ENCODE measurements at places on chromosomes 3 and 15.

DNA sequence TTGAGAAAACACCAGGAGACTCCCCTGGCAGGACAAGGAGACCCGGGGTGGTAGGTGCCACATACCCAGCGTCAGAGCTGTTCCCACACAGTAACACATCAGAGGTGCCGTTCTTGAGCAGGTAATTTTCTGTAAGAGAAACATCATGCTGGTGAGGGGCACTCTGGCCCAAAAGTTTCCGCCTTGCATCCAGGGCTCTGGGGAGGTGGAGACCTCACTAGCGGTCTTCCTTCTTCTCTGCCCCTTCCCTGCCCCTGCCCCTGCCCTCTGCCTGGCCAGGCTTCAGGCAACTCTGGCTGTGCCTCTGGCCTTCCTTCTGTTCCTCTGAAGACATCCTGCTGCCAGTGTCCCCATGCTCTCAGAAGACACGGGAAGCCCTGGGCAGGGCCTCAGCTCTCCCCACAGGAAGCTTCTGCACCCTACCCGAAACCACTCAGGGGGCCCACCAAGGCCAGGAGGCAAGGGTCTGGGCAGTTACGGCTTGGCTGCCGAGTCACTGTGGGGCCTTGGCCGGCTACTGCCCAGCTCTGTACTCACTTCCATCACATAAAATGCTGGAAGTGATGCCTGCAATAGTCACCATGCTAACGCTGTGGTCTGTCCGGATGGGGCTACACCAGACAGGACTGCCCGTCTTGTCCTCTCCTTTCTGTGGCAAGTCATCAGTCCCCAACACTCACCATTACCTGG is 41.3 kb downstream of the SCN5A start:
- no peak overlapping the region for H3K27ac ChIP-seq
- H3K4me1 ChIP-seq = no peaks in the 10 kb centered on the region
- DNase-seq = no peak
- H3K36me3 ChIP-seq = no peaks in the 10 kb centered on the region

DNA sequence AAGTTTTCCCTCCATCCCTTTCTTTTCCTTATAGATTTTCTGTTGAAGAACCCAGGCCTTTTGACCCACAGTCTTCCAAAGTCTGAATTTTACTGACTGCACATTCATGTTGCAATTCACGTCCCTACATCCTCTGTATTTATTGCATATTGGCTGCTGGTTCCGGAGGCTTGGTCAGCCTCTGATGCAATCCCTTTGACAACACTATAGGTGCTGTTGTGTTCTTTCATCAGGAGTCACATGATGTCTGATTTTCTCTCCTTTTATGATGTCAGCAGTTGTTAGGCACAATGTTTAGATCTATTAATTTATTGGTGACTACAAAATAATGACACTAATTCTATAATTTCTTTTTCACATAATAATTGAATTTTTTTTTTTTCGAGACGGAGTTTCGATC is 8.7 kb downstream of the CYP1A1 start:
- no peak overlapping the region for H3K4me3 ChIP-seq
- no peaks in the 10 kb centered on the region for H3K27me3 ChIP-seq
- no peaks in the 10 kb centered on the region for H3K4me1 ChIP-seq
- H3K27ac ChIP-seq = no peak overlapping the region

- no peaks in the 10 kb centered on the region for H3K36me3 ChIP-seq
- H3K27ac ChIP-seq = no peak overlapping the region
- no peak overlapping the region for H3K4me3 ChIP-seq
- no peak for DNase-seq
- H3K27me3 ChIP-seq = no peaks in the 10 kb centered on the region
These were observed 127.4 kb downstream of the TCF12 start for GRCh38 chr15:57045741-57046382.

DNA sequence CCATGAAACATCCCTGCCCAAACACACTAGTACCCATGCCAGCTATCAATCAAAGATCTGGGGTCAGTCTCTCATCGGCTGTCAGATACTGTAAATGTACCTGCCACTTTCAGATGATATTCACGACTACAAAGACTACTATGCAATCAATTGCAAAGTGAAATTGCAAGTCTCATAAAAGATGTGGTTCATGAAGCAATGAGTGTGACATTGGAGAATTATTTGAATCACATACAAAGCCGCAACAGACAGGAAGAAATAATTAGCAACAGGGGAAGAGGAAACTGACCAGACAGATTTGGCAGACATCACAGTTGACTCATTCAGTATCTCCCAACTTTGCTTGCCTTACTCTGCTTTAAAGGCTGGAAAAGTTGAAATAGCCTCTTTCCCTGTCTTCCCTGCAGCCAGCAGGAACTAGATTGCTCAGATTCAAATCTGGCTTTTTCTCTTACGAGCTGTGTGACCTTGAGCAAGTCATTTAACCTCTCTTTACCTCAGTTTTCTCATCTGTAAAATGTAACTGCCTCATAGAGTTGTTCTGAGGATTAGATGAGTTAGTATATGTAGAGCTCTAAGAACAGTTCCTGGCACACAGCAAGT is 95.7 kb upstream of the C3orf80 start:
- peak overlapping the region; percentile 75 for H3K27ac ChIP-seq
- DNase-seq = no peak
- peak overlapping the region; percentile 3 for H3K4me3 ChIP-seq

DNA sequence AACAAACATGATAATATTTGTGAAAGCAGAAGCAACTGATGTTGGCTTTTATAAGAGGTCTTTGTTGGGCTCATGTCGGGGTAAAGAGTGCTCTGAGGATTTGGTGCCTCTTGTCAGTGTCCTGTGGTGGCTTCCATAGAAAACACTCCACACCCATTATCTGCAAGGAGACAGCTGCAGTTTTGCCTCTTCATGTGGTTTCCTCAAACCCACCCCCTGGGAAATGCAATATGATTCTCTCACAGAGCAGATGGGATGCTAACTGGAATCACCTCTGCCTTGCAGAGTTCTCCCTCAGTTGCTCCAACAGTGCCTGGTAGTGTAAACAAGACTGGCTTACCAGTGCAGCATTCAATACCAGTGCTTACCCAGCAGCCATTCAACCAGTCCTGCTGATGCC is 771.4 kb upstream of the CFAP20DC start:
- H3K4me1 ChIP-seq = peaks cover 8% of the 10 kb centered on the region
- no peaks in the 10 kb centered on the region for H3K36me3 ChIP-seq
- H3K27ac ChIP-seq = no peak overlapping the region
- H3K4me3 ChIP-seq = no peak overlapping the region
- no peaks in the 10 kb centered on the region for H3K27me3 ChIP-seq

DNA sequence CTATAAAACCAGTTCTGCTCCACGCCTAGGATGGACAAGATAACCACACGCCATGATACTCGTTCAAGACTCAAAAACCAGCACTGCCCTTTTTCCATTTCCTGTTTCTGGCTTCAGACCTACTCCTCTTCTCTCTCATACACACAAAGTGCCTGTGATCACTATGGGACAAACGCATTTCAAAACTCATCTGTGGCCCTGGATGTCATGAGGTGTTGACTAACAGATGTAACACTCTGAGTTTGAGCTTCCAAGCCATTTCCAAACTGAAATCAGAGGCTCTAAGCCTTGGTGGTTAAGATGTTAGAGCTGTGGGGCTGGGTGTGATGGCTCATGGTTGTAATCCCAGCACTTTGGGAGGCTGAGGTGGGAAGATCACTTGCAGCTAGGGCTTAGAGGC is 55.7 kb upstream of the LMOD3 start:
- H3K36me3 ChIP-seq = peaks cover 58% of the 10 kb centered on the region
- H3K27me3 ChIP-seq = no peaks in the 10 kb centered on the region
- DNase-seq = no peak
- peak overlapping the region; percentile 97 for H3K27ac ChIP-seq

DNA sequence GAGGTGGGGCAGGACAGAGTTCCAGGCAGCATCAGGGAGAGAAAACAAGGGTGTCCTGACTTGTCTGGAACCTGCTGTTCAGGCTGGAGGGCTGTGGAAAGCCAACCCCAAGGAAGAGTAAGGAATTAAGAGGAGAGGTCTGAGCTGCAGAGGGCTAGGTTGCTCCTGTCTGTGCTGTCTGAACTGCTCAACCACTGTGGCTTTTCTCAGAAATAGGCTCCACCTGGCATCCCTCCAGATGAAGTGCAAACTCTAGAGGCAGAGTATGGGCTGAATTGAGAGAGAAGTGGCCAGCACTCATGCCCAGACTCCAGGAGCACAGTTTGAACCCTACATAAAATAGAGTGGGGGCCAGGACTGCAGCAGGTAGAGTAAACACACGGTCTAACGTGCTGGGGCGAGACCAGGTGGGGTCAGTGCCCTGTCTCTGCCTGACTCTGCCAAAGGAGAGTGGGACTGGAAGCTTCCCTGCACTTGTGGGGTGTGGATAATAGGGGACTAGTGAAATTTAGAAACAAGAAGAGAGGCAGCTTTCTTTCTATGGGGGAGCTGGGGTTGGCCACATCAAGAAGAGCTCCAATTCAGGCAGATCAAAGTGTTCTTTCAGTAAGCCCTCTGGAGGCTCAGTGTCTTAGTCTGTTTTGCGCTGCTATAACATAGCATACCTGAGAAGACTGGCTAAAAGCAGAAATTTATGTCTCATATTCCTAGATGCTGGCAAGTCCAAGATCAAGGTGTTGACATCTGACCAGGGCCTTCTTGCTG is 28.0 kb upstream of the MNS1 start:
- H3K4me3 ChIP-seq = no peak overlapping the region
- H3K27ac ChIP-seq = no peak overlapping the region
- H3K36me3 ChIP-seq = no peaks in the 10 kb centered on the region
- H3K4me1 ChIP-seq = peaks cover 40% of the 10 kb centered on the region

GRCh38 chr3:184338511-184338945 is 1.1 kb downstream of the FAM131A start:
- no peaks in the 10 kb centered on the region for H3K27me3 ChIP-seq
- no peak overlapping the region for H3K27ac ChIP-seq
- H3K36me3 ChIP-seq = peaks cover 57% of the 10 kb centered on the region
- DNase-seq = no peak
- peaks cover 45% of the 10 kb centered on the region for H3K4me1 ChIP-seq

DNA sequence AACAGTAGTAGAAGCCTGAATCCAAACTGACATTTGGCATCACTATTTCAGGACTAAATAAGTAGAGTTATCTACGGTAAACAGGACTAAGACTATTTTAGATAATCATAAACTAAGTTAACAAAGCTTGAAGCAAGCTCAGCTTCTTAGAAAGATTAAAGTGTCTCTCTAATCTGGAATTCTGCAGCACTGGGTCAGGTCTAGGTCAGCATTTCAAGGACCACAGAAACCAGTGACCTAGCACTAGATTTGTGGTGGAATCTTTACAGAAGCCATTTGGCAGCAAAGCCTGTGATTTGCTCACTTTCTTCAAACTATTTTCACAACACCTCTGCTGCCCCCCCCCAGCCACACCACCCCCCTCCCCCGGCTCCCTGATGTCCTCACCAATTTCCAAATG is 37.5 kb downstream of the IGSF11 start:
- no peak for DNase-seq
- H3K27me3 ChIP-seq = no peaks in the 10 kb centered on the region
- no peaks in the 10 kb centered on the region for H3K4me1 ChIP-seq
- H3K36me3 ChIP-seq = no peaks in the 10 kb centered on the region
- H3K4me3 ChIP-seq = no peak overlapping the region

DNA sequence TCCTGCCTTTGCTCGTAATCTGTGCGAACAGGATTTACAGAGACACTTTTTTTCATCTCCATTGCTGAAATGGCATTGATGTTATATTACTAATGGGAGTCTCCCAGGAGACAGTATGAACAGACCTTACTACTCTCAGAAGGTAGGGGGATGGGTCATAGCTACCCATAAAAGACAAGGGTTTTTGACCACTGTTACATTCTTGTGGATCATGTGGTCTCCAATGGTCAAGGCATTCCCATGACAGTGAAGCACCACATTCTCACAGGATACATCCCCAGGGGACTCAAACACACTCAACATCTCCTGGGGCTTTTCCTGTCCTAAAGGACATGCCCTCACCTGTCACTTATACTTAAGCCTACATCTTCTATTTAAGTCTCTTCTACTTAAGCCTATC is 40.8 kb downstream of the MKRN3 start:
- H3K27ac ChIP-seq = no peak overlapping the region
- H3K4me1 ChIP-seq = no peaks in the 10 kb centered on the region
- no peaks in the 10 kb centered on the region for H3K36me3 ChIP-seq
- no peak for DNase-seq
- no peaks in the 10 kb centered on the region for H3K27me3 ChIP-seq

DNA sequence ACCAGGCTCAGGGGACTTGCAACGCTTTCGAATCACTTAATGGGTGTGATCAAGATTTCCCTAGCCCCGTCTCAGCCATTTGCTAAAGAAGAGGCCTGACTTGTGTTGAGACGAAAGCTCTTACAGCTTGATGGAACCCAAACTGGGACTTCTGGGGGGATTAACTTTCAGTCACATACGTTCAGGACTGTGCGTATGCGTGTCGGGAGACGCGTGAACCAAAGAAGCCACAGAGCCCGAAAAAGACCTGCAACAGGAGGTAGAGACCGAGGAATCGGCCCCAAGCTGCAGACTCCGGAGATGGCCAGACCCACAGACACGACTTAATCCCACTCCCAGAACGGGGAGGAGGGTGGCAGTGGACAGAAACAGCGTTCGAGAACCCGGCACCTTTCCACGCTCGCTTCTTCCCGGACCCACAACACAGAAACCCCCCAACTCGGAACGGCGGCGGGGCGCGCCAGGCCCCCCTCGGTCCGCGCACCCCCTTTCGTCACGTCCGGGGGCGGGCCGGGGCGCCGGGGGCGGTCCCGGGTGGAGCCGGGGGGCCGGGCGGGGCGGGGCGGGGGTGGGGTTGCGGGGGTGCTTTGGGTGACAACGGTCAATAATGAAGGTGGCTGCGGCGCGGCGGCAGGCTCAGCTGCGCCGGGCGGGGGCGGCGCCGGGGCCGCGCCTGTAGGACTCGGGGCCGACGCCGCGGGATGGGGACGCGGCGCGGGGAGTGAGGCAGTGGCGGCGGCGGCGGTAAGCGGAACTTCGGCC is at the start of gene ATP11B:
TSS of gene ATP11B (plus strand) at position 604 of the 762 bp plus-strand sequence. CDS start 256 bp downstream, outside the sequence.
- H3K4me3 ChIP-seq = peak within 1 kb of the TSS; percentile 90
- DNase-seq = peak; percentile 90
- no peaks in the 10 kb centered on the region for H3K27me3 ChIP-seq
- H3K27ac ChIP-seq = peak within 1 kb of the TSS; percentile 87
- H3K36me3 ChIP-seq = peaks cover 34% of the 10 kb centered on the region

DNA sequence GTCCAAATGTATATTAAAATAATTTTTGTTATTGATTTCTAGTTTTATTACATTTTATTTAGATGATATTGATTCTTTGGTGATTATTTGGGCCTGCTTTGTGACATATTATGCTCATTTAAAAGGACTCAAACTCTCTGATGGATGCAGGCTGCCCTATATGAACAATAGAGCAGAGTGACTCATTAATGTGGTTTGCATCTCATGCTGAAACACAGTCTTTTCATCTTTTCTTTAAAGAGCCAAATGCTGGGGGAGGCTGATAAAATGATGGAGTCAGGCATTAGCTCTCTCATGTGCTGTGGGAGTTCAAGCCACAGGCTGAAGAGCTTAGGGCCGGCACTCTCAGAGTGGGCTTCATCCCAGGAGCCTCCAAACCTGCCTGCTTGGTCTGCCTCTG is 7.2 kb downstream of the PLA1A start:
- H3K27me3 ChIP-seq = peaks cover 42% of the 10 kb centered on the region
- H3K4me3 ChIP-seq = no peak overlapping the region
- H3K36me3 ChIP-seq = no peaks in the 10 kb centered on the region

All from Calu3 (cell line).